ENCODE measurements at places on chromosomes 7 and 10.
A peak's percentile ranks its signal among the peaks of the same experiment; 100 is the strongest.

- no peak for DNase-seq
These were observed 113.4 kb downstream of the VIPR2 start for GRCh38 chr7:159031135-159031701.

DNA sequence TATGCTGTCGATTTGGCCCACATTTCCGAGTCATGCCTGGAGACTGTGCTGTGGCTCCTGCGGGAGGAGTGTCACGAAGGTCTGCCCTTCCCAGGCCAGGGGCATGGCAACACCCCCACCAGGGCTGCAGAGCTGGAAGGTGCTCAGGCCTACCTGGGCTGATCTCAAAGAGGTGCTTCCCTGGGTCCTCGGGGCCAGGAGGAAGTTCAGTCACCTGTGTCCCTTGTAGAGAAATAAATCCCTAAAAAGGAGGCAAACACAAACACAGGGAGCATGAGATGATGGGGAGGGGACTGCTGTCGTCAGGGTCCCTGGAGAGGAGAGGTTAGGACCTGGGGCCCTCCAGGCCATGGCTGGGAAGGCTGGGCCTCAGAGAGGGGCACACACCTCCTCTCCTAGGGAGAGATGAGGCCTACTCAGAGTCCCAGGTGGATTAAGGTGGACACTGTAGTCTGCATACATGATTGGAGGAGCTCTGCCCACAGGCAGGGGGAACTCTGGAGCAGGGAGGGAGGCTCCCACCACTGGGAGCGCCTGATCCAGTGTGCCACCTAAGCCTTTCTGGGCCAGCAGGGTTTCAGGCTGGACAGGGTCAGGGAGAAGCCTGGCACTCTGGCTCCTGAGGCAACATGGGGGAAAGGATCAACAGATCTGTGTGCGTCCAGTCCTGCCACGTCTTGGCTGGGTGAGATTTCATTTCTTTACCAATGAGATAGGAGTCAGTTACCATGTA lies 49.4 kb downstream of the ARHGAP22 start:
- DNase-seq: no peak

- DNase-seq: no peak
These were observed 518.0 kb downstream of the REEP3 start for GRCh38 chr10:64039198-64039597.

GRCh38 chr10:92913973-92914372 lies 65.7 kb downstream of the EXOC6 start:
- no peak for DNase-seq

- DNase-seq: no peak
These were observed 98.7 kb downstream of the ITIH5 start for GRCh38 chr10:7567911-7568620.

DNA sequence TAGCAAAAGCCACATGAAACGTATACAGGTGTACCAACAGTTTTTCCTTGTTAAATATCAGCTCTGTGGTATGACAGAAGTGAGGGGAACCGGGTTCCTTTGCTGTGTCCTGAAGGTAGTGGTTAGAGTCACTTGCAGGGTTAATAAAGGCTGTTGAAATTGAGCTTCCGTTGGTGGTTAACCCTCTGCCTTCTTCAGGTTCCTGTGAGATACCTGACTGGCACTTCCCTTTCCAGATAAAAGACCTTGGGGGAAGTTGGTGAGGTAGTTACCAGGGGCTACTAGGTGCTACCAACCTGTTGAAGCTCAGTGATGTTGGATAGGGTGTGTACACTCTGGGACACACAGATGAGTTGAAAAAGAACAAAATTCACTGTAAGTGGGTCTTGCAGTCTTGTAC lies 384.1 kb downstream of the GATA3 start:
- peak; percentile 15 for DNase-seq

- no peak for DNase-seq
These were observed 80.0 kb downstream of the CSTF2T start for GRCh38 chr10:51619365-51619764.

DNA sequence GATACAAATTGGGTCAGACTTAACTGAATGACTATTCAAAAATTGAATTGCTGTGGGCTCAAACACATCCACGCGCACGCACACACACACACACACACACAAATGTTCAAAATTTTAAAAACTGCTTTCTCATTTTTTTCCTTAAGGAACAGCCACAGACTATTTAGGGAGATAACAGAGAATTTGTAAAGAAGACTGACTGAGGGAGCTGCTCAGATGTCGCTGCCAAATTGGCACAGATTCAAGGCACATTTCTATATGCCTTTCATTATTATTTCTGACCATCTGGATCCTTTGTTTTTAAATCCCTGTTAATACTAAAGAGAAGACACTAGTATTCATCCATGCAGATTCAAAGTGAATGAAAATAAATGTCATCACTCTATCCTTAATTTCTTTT lies 154.8 kb downstream of the DGKB start:
- DNase-seq: no peak

DNA sequence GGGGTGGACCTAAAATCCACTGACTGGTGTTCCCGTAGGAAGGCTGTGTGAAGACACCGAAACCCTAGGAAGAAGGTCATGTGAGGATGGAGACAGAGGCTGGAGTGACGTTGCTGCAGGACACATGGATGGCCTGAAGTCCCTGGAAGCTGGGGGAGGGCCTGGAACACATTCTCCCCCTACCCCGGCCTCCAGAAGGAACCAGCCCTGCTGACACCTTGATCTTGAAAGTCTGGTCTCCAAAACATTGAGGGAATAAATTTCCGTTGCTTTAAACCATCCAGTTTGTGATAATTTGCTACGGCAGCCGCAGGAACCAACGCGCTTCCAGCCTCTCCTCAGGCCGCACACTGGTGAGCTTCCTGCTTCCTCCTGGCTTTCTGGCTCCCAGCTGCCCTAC lies 288.2 kb downstream of the GLRX3 start:
- DNase-seq: no peak

GRCh38 chr10:71045204-71045809 lies 156.9 kb upstream of the PCBD1 start:
- DNase-seq: no peak

DNA sequence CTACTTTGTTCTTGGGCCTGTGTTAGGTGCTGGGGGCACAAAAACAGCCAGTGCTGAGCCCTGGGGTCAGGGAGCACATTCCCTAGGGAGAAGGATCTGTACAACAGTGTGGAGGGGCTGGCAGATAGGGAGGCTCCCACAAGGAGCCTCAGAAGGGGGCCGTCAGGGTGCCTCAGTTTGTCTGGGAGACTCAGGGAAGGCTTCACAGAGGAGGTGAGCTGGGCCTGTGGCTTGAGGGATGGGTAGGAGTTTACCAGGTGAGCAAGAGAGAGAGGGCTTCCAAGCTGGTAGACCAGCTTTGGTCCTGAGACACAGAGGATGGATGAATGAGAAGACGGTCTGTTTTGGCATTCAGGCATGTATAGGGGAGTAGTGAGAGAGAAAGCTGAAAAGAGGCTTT lies 52.1 kb downstream of the CAMK1D start:
- no peak for DNase-seq

DNA sequence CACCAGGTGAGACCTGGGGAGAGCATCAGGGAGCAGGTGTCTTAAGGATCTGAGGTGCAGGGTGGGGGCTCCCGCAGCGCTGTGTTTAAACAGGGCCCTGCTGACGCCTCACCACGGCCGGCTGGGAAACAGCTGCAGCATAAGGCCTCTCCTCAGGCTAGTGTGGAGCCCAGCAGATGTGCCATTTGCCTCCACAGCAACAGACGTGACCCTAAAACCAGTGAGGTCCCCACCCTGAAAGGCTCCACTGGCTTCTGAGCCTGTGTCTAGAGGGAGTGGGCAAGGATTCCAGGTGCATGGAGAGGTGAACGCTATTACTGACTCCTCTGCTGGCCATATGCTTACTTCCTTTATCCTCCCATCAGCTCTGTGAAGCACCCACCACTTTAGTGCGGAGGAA lies 47.8 kb downstream of the SYPL1 start:
- no peak for DNase-seq

- no peak for DNase-seq
These were observed 90.5 kb upstream of the PLXNA4 start for GRCh38 chr7:132666774-132667172.

- DNase-seq: no peak
These were observed 56.3 kb upstream of the LBX1 start for GRCh38 chr10:101285519-101286070.

GRCh38 chr10:113643183-113643582 lies 20.7 kb downstream of the NRAP start:
- no peak for DNase-seq

GRCh38 chr7:82444220-82444909 lies 788 bp upstream of the CACNA2D1 start:
- no peak for DNase-seq

GRCh38 chr7:130394421-130395195 lies 14.3 kb downstream of the CPA1 start:
- DNase-seq: no peak

- DNase-seq: no peak
These were observed 298.3 kb upstream of the ZMIZ1 start for GRCh38 chr10:78770167-78771090.

DNA sequence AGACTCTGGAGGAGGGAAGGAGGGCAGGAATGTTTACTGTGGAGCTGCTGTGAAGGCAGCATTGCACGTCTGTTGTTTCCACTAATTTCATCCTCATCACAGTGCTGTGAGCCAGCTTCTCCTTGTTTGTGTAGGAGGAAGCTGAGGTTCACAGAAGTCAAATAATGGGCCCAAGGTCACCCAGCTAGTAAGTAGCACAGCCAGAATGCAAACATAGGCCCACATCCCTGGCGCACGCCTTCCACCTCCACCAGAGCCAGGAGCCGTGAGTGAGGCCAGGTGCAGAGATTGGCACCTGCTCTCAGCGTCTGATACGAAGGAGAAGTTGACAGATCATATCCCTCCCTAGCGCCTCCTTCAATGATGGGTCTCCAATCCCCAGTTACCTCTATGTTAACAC lies 93.6 kb downstream of the HTR5A start:
- no peak for DNase-seq

- no peak for DNase-seq
These were observed 87.8 kb downstream of the GLCCI1 start for GRCh38 chr7:8056439-8056838.

DNA sequence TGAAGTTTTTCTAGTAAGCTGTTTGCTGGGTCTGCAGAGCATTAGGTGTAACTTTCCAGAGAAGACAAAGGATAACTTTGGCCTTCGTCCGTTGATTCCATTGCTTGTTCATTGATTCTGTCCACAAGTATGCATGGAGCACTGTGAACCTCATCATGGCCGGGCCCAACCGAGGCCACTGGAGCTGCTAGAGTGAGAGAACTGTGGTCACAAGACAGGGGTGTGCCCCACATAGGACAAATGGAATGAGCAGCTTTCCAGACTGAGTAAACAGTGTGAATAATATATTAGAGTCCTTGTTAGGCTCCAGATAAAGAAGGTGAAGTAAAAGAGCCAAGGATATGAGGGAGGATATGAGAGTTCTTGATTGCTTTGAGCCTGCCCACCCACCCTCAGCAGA lies 24.9 kb downstream of the MBL2 start:
- no peak for DNase-seq

DNA sequence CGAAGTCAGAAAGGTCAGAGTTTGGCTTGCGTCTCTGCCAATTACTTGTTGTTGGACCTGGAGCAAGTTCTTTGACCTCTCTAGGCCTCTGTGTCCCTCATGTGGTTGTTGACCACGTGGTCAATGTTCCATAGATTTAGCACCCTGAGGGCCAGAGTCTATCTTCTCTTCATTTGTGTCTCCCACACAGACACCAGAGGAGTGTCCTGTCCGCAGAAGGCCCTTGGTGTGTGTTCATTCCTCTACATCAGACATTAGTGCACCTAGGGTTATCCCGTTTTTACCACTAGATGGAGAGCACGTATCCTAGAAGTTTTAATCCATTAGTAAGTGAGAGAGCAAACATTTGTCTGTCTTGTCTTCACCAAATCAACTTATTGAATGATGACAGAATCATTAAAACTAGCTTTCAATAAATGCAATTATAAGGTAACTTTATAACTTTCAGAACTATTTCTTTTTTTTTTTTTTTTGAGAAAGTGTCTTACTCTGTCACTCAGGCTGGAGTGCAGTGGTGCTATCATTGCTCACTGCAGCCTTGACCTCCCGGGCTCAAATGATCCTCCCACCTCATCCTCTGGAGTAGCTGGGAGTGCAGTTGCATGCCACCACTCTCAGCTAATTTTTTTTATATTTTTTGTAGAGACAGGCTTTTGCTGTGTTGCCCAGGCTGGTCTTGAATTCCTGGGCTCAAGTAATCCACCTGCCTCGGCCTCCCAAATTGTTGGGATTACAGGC lies 122.5 kb upstream of the ANKRD1 start:
- DNase-seq: no peak

DNA sequence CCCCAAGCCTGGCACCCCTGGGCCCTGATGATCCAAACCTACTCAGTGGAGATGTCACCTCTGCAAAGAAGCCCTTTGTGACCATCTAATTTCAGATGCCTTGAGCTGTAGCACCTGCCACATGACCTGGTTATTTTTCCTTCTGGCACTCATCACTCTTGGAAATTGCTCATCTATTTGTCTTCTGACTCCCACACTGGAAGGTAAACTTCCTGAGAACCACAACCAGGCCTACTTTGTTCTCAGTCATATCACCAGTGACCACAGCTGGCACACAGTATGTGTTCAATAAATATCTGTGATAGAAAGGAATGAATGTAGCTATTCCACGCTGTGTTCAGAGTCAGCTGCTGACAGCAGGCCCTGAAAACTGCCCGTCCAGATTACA lies 97.1 kb downstream of the SH3PXD2A start:
- DNase-seq: no peak

DNA sequence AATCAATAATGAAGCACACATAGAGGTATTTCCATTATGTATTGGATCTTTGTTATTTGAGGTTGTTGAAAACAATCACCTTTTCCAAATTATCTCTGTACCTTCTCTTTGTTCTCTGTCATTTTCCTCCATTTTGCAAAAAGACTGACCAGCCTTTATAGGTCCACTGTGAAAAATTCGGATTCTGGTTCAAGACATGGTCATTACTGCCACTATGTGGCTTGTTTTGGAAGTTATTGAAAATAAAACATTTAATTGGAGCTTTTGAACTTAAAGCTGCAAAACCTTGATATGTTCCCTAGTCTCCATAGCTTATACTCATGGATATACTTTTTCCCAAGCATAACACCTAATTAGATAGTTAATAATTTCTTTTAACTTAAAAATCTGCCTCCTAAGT lies 1094.4 kb downstream of the NRG3 start:
- DNase-seq: no peak

DNA sequence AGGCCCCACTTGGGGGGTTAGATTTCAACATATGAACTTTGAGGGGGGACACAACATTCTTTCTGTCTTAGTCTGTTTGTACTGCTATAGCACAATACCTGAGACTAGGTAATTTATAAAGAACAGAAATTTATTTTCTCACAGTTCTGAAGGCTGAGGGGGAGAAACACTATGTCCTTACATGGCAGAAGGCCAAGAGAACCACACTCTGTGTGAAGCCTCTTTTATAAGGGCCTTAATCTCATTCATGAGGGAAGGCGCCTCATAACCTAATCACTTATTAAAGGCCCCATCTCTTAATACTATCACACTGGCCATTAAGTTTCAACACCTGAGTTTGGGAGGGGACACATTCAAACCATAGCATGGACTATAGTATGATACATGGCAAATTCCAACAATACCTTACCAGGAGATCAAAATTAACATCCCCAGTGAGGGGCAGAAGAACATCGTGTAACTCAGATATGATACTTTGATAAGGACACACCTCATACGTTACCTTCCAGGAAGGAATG lies 9.3 kb upstream of the PDLIM1 start:
- no peak for DNase-seq

Data from effector memory CD4-positive, alpha-beta T cell (primary cell).